ENCODE measurements at places on chromosomes 1 and 21. TPM values are rescaled to one million over a fixed set of nuclear protein-coding genes. Genes with fewer than 3 reads are reported as not detected.

The CDK11B gene
- total RNA-seq: 28.4 TPM

- H3K27ac ChIP-seq: no peak overlapping the region
- no peaks in the 10 kb centered on the region for H3K36me3 ChIP-seq
- H3K4me3 ChIP-seq: no peak overlapping the region
- peaks cover 20% of the 10 kb centered on the region for H3K4me1 ChIP-seq
These were observed 125.2 kb upstream of the DPYD start for GRCh38 chr1:98045767-98046641.

The SPRR1A gene
- not detected for total RNA-seq

The ZMYM1 gene
- total RNA-seq: 13.2 TPM

The ID3 gene
- 363 TPM for total RNA-seq

DNA sequence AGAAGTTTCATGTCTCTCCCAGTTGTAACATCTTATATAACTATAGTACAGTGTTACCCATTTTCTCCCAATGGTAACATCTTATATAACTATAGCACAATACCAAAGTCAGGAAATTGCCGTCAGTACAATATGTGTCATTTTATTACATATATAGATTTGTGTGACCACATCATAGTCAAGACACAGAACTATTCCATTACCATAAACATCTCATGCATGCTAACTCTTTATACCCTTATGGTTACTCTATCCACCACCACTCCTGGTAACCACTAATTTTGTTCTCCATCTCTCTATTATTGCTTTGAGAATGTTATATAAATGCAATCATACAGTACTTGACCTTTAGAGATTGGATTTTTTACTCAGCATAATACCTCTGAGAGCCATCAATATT is 120.7 kb downstream of the BACH1 start:
- DNase-seq: no peak
- H3K27ac ChIP-seq: no peak overlapping the region
- no peaks in the 10 kb centered on the region for H3K27me3 ChIP-seq
- H3K4me1 ChIP-seq: no peaks in the 10 kb centered on the region
- H3K4me3 ChIP-seq: no peak overlapping the region

The STPG1 gene
- 21.1 TPM for total RNA-seq

- no peak for DNase-seq
- H3K27ac ChIP-seq: no peak overlapping the region
- no peaks in the 10 kb centered on the region for H3K4me1 ChIP-seq
- H3K36me3 ChIP-seq: no peaks in the 10 kb centered on the region
- peaks cover 29% of the 10 kb centered on the region for H3K27me3 ChIP-seq
- H3K4me3 ChIP-seq: no peak overlapping the region
These were observed 51.3 kb upstream of the LRRN2 start for GRCh38 chr1:204736836-204737235.

DNA sequence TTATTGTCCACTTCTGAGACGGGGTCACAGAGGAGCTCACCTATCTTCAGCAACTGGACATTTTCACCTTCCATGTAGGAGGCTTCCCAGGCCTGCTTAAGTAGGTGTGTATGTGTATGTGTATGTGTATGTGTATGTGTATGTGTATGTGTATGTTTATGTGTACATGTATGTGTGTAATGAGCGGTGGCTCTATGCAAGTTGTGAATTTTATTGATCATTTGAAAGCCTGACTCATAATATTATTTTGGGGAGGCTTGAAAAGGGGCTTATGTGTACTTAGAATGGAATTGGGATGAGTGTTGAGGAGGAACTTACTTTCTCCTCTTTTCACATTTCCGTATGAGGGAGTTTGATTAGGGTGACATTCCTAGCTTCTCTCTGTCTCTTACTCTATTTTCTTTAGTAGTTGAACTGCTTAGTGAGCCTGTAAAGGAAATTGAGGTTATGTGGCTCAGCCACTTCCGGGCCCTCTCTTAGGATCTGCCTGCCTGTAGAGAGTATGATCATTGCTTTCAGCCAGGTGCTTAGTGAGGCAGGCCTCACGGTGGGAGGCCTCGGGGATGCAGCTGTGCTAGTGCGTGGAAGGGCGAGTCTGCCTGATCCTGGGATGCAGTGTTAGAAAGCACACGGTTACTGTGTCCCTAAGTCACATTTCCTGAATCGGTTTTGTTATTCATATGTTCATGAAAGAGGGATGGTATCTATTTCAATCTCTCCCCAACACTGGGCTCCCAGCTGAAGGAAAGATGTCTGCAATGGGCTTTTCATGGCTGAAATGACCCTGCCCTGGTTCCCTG is 61.0 kb downstream of the IER5 start:
- DNase-seq: peak; percentile 67
- peaks cover 9% of the 10 kb centered on the region for H3K4me1 ChIP-seq
- no peaks in the 10 kb centered on the region for H3K27me3 ChIP-seq
- H3K27ac ChIP-seq: peak overlapping the region; percentile 5

- H3K27me3 ChIP-seq: no peaks in the 10 kb centered on the region
- DNase-seq: no peak
- H3K4me3 ChIP-seq: no peak overlapping the region
- H3K36me3 ChIP-seq: no peaks in the 10 kb centered on the region
- H3K4me1 ChIP-seq: no peaks in the 10 kb centered on the region
These were observed 301.0 kb downstream of the RWDD3 start for GRCh38 chr1:95534985-95535384.

DNA sequence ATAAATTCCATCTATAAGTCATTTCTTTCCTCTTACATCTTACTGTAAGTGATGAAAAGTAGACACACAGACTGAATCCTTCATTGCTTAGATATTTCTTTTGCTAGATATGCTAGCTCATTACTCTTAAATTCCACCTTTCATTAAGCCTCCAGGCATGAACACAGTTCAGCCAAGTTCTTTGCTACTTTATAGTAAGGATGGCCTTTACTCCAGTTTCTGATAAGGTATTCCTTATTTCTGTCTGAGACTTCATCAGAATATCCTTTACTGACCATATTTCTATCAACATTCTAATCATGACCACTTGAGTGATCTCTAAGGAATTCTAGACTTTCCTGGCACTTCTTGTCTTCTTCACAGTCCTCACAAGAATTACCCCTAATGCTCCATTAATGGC is 191.7 kb upstream of the KCTD3 start:
- no peak overlapping the region for H3K27ac ChIP-seq
- no peak for DNase-seq
- H3K4me3 ChIP-seq: no peak overlapping the region
- no peaks in the 10 kb centered on the region for H3K27me3 ChIP-seq

GRCh38 chr1:240691909-240692705 is 80.2 kb upstream of the GREM2 start:
- no peak overlapping the region for H3K4me3 ChIP-seq
- H3K27ac ChIP-seq: peak overlapping the region; percentile 10
- no peaks in the 10 kb centered on the region for H3K27me3 ChIP-seq
- no peaks in the 10 kb centered on the region for H3K4me1 ChIP-seq

GRCh38 chr1:38487396-38487795 is 372.2 kb downstream of the RRAGC start:
- H3K27me3 ChIP-seq: peaks cover 27% of the 10 kb centered on the region
- no peak overlapping the region for H3K4me3 ChIP-seq
- H3K27ac ChIP-seq: no peak overlapping the region

DNA sequence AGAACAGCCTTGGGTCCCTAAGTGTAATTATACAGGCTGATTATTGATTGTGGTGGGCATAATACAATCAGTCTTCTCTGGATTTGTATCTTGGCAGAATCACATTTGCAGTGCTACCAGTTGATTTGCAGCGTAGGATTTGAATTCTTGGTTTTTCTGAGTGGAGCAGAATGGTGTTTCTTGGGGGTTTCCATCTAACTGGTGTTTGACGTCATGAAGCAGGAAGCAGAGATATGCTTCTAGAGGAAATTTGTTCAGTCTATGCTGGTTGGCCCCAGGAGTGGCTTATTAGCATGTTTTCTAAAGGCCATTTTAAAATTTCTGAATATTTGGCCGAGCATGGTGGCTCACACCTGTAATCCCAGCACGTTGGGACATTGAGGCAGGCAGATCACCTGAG is 3.4 kb downstream of the CTTNBP2NL start:
- peaks cover 67% of the 10 kb centered on the region for H3K4me1 ChIP-seq
- DNase-seq: no peak
- no peaks in the 10 kb centered on the region for H3K36me3 ChIP-seq
- H3K27ac ChIP-seq: no peak overlapping the region
- no peaks in the 10 kb centered on the region for H3K27me3 ChIP-seq

GRCh38 chr1:173414136-173414535 is 63.0 kb upstream of the PRDX6 start:
- H3K27me3 ChIP-seq: no peaks in the 10 kb centered on the region
- no peaks in the 10 kb centered on the region for H3K36me3 ChIP-seq
- H3K27ac ChIP-seq: no peak overlapping the region
- no peaks in the 10 kb centered on the region for H3K4me1 ChIP-seq

DNA sequence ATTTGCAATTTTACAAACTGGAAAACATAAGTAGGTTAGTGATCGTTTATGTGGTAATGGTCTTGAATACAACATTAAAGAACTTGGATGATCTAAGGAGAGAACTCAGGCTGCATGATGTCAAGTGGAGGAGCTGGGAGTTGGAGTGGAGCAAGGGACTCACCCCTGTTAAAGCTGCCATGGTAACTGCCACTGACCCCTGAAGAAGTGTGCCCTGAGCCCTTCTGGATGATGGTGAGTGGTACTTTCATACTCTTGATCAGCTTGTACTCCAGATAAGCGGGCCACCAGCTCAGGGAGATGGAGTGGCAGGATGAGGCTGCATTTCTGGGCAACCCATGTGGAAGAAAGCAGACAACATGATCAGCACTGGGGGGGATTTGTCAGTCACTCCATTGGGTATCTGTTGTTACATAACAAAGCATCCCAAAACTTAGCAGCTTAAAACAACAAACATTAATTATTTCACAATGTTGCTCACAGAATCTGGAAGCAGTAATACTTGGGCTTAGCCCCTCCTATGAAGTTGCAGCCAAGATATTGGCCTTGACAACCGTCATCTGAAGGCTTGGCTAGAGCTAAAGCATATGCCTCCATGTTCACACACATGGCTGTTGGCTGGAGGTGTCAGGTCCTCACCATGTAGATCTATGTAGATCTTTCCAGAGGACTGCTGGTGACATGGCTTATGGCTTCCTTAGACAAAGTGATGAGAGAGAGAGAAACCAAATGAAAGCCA is 213.8 kb downstream of the DUSP10 start:
- H3K36me3 ChIP-seq: no peaks in the 10 kb centered on the region
- H3K27ac ChIP-seq: no peak overlapping the region
- no peaks in the 10 kb centered on the region for H3K4me1 ChIP-seq
- no peak for DNase-seq
- H3K27me3 ChIP-seq: no peaks in the 10 kb centered on the region

DNA sequence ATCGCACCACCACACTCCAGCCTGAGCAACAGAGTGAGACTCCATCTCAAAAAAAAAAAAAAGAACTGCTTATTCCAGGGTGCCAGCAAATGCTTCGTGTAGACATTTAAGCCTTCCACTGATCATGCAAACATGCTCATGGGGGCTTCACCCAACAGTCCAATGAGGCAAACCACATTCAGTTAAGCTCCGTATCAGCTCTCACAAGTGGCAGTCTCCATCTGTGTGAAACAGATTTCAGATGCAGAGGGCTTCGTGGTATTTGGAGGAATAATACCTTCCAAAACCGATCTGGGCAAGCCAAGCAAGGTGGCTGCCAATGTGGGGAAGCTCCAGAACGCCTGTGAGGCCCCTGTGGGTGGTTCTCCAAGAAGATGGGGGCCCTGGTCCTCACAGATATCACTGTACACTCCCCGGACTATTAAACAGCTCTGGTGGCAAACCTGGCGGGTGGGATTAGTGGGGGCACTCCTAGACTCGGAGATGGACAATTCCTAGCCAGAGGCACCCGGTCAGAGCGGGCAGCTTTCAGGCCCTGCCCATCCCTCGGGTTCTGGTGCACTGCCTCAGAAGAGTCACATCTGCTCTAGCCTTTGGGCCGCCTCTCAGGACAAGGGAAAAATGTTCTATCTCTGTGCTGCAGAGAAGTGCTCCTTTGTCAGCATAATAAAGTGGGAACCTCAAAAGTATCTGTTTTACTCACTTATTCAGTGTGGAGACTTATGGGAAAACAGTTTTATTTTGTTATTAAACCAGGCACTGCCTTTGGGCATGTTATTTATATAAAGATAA is 10.2 kb downstream of the CREG1 start:
- no peaks in the 10 kb centered on the region for H3K27me3 ChIP-seq
- H3K36me3 ChIP-seq: no peaks in the 10 kb centered on the region
- DNase-seq: no peak
- no peak overlapping the region for H3K27ac ChIP-seq
- H3K4me3 ChIP-seq: no peak overlapping the region

The ATXN7L2 gene
- total RNA-seq: 4.6 TPM

GRCh38 chr1:8571200-8571984 is 246.0 kb downstream of the RERE start:
- no peak for DNase-seq
- no peak overlapping the region for H3K4me3 ChIP-seq
- no peaks in the 10 kb centered on the region for H3K27me3 ChIP-seq
- no peaks in the 10 kb centered on the region for H3K36me3 ChIP-seq
- peak overlapping the region; percentile 29 for H3K27ac ChIP-seq

GRCh38 chr1:193216920-193217319 is 30.5 kb upstream of the B3GALT2 start:
- no peak overlapping the region for H3K27ac ChIP-seq
- DNase-seq: no peak
- H3K36me3 ChIP-seq: peaks cover 25% of the 10 kb centered on the region
- H3K4me1 ChIP-seq: no peaks in the 10 kb centered on the region
- H3K27me3 ChIP-seq: no peaks in the 10 kb centered on the region
- H3K4me3 ChIP-seq: no peak overlapping the region

The CXADR gene
- total RNA-seq: 77.1 TPM

Data from transverse colon (tissue), 4 donors.